ENCODE measurements at places on chromosomes 13 and 19.

GRCh38 chr19:31261019-31261602 lies 88.1 kb downstream of the TSHZ3 start:
- no peak for DNase-seq

DNA sequence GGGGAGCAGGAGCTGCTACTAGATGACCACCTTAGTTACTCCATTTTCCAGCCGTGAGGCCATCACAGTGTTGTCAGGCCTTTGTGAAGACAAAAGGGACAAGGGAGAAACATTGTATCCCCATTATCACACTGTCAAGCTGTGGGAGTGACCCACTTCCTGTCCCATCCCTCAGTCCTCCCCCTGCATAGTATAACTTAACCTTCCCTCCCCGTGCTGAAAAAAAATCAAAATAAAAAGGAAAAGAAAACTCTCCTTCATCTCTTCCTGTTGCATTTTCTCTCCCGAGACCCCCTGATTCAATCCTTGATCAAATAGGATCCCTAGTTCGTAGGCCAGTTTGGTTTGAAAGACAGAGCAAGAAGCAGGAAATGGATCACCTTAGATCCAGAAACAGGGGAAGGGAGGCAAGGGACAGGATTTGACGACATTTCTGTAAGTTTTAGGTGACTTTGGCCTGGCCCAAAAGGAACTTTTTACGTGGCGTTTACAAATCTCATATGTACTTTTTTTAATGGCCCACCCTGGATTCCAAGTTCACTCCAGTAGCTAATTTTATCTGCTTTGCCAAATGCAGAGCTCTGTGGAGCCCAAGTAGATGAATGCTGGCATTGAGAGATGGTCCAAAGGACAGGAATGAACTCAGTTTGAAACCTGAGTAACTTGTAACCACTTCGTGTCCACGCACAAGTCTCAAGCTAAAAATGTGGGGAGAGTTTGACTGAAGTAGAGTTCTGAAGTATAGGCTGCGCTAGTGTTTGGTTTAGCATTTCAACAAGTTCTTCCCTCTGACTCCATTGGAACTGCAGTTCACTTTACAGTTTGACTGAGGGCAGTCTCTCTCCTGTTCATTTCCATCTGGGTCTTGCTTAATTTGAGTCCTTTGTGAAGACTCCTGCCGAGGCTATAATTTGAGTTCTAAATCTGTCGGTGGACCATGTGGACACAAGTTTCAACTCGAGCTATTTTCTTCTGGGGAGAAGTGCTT lies 16.6 kb upstream of the GATAD2A start:
- DNase-seq = no peak

DNA sequence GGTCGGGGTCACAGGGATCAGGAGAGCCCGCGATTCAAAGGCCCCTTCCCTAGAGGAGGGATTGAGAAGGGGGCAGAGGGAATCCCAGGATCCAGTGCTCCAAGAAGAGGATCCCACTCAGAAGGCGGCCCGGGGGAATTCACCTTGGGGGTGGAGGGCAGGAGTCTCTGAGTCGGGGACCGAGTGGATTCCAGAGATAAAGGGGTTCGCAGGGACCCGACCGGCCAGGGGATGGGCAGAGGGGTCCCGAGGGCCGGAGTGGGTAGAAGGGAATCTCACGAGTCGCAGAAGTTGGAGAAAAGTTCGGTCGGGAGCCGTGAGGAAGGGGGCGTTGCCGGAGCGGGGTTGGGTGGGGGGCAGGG lies 261 bp downstream of the PRKD2 start:
- no peak for DNase-seq

DNA sequence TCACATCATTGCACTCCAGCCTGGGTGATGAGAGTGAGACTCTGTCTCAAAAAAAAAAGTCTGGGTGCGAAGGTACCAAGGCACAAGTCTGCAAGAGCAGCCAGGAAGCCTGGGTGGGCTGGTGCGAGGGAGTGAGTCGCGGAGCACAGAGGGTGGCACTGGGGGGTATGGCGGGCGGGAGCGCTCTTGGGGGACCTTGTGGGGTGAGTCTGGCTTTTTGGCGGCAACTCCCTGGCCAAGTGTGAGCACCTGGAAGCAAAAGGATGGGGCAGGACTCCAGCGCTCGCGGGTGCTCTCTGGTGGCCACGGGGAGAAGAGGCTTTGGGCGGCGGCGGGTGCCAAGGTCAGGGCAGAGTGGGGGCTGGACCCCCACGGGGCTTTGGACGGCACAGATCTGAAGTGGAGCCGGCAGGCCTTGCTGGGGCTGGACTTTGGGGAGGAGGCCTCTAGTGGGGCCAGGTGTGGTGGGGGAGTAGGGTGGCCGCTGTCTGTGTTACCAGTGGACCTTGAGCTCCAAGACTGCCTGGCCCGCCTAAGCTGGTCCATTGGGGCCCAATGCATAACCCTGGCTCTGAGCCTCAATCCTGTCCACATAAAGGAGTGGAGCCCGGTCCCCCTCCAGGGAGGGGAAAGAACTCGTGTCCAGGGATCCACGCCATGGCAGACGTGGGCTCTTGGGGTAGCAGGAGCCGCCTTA lies 1.6 kb downstream of the P2RY11 start:
- no peak for DNase-seq

DNA sequence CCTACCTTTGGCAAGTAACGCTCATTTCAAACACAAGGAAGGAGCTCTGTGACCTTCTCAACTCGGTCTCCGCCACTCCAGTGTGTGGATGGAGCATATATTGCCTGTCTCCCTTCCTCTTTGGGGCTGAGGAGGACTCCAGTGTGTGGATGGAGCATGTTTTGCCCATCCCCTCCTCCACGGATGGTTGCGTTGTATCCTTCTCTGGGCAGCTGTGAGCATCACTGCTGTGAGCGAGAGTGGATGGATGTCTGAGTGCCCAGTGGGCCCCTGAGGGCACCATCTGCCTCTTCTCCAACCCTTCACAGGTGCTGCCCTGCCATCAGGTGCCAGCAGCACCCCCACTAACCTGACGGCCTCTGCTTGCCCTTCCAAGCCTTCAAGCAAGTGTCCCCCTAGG lies 186.2 kb downstream of the TEX29 start:
- no peak for DNase-seq

DNA sequence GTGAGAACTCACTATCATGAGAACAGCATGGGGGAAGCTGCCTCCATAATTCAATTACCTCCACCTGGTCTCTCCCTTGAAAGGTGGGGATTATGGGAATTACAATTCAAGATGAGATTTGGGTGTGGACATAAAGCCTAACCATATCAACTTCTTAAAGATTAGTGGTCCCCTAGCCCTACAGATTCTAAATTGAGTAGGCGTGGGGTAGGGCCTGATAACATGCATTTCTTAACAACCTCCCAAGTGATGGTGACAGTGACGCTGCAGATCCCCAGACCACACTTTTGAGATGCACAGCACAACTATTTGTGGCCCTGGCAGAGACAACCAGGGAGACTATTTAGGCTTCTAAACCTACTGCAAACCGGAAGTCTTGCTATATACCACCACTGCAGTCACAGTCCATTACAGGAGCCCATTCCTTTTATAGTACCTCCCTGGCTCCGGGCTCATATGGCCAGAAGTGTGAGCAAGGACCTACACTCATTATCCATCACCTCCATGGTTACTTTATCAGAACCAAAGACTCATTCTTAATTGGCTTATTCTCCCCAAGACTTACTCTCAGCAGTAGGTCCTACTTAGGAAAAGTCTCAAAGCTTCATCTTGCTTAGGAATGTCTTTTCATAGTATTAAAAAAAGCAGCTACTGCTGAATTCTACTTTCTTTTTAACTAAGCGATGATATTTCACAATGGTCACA lies 2.1 kb upstream of the DPY19L3 start:
- no peak for DNase-seq

- DNase-seq = no peak
Measured at GRCh38 chr19:45350477-45351058, 10.0 kb downstream of the KLC3 start.

Measured in stimulated activated CD8-positive, alpha-beta memory T cell treated with anti-CD3 and anti-CD28 coated beads, Interleukin-2, amount 100 ng/mL, for 48 hours (primary cell).